ENCODE measurements at places on chromosomes 2 and 18.
A peak's percentile ranks its signal among the peaks of the same experiment; 100 is the strongest.

DNA sequence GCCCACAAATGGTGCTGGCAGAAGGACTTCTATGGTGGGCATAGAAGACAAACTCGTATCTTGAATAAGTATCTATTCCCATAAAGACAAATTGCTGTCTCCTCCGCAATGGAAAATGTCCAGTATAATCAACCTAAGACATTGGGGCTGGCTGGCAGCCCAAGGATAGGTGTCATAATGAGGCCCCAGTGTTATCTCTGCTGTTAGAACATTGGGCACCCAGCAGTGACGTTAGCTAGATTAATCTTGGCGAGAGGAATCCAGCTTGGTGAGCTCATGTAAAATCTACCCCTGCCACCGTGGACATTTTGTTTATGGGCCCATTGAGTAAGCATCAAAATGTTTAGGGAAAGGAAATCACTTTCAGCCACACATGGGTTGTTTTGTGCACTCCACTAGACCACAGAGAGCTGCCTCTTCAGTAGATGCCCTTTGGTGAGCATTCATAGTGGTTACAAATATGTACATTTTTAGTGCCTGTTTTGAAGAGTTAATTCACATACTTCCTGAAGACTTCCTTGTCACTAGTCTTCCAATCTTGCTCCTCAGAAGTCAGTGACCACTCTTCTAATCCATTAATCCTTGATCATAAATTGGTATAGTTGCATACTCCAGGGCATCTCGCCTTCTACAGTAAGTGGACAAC, 48.2 kb upstream of the KDM3A start:
- no peak for DNase-seq

DNA sequence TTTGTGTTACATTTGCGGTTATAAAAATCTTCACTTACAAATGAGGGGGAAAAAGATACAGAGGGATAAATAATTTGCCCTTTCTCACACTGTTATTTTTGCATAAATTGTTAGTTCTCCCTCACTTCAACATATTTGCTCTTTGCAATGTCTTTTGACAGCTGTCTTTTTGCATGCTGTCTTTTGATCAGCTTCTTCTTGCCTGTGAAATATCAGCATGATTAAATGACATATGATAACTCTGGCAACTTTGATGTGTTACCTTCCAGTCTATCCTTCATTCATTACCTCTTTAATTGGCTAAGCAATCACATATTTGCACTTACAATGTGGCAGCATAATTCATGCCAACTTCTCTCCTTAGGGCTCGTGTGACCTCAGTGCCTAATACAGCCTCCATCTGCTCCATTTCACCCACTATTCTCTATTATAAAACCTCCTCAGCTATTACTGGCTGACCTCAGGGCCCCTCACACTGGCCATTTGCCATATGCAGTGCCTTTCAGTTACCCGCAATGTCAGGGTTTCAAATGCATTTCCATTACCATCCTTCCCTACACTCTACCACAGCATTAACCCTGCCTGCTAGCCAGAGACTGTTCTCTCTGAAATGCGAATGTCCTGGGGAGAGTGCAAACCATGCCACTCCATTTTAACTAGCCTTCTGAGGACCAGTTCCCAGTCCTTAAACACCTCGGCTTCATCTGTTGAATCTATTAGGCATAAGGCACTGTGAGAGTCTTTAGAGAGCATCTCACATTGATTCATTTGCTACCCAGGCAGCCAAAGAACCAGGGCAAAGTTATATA, 1056.6 kb upstream of the CHAC2 start:
- no peak for DNase-seq

DNA sequence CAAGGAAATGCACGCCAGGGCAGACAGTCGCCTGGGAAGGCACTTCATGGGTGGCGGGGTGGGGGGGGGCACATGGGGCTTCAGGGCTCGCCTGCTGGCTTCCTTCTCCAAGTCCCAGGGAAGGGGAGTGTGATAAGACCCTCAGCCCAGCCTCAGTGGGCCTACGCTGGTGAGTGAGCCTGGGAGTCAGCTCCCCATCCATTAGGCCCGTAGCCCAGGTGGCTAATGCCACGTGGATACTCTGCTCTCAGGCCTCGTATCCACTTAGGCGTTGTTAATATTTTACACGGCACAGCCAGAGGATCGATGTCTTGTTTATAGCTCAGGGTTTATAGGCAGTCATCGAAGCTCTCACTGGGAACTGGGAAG, 47.1 kb downstream of the KCNIP3 start:
- DNase-seq = no peak

DNA sequence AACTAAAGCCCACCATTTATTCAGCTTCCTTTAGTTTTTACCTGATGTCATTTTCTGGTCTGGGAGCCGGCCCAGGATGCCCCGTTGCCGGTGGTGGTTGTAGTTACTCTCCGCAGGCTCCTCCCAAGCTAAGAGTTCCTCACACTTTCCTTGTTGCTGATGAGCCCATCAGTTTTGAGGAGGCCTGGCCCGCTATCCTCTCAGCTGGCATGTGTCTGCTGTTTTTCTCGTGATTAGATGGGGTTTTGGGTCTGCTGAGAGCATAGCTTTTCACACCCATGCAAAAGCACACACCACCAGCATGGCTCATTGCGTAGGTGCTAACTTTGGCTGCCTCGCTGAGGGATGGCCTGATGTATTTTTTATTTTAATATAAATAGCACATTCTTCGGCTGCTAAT, 72.1 kb downstream of the PSMG2 start:
- DNase-seq = no peak

GRCh38 chr2:95261602-95262001, 12.6 kb upstream of the PROM2 start:
- DNase-seq = no peak

- DNase-seq = no peak
Observed at GRCh38 chr18:11978956-11979355, 2.4 kb upstream of the IMPA2 start.

DNA sequence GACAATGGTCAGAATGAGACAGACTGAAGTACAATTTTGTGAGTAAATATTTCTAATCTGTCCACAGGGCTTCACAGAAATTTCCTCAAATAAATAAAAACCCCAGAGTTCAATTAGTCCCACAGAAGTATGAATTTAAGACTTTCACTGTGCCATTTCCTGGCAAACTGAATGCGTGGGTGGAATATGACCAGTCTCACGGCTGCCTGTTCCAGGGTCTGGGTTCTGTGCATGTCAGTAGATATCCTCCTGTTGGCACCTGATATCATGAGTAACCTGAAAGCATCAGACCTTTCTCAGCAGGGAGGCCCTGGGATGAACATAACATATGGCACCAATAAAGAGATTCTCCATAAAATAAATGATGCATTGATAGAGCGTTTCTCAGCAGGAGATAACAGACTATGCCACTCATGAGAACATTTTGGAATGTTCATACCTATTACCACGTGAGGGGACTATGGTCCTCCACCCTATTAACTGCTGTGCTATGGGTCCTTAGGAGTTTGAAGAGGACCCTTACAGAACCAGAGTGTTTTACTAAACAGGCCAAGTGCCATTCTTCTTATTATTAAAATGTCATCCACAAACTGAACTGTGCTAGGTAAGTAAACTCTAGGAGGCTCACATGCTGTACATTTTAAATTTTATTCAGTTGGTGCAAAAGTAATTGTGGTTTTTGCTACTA, 10.6 kb upstream of the MALL start:
- DNase-seq = peak; percentile 28

DNA sequence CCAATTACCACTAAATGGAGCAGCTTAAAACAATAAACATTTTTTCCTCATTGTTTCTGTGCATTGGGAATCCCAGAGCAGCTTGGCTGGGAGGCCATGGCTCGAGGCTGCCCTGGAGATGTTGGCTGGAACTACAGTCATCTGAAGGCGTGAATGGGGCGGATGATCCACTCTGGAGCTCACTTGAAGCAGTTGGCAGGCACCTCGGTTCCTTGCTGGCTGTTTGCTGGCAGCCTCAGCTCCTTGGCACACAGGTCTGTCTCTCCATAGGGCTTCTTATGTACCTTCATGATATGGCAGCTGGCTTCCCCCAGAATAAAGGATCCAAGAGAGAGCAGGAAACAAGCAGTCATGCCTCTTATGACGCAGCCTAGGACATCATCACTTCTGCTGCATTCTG, 227.0 kb upstream of the COPS8 start:
- no peak for DNase-seq

DNA sequence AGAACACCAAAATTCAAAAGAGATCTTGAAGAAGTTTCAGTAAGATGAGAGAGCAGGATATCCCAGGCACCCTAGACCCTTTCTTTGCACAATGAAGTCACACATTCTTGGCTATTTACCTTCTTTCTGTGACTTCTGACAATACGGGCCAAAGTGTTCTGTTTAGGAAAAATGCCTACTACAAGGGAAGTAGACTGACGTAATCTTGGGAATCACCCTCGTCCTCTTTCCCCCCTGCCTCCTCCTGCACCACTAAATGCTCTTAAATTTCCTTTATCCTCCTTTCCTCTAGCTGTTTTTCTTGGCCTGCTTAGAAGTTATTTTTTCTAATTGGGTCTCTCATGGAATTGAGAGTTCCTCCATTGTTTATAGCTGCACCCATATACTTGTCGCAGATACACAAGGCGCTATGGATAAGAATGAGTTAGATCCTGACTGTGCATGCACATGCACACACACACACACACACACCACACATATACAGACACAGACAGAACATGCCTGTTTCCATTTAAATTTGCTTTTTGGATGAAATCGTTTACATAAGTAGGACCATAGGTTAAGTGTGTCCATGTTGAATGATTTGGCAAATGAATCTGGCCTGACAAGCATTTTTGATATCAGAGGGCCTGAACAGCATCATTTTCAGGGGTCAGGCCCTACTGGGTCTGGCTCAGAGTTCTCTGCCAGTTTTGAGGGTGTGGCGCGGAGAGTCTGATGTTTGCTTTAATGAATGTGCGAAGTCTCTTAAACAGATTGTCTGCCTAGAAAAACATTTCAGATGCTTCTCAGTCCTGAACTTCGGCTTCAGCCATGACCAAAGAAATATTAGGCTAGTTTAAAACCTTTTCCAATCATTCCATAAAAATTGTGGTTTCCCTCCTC, 131.9 kb upstream of the NT5C1B start:
- peak; percentile 53 for DNase-seq

- no peak for DNase-seq
Observed at GRCh38 chr18:78655921-78656320, 323.7 kb upstream of the SALL3 start.

- DNase-seq = no peak
Observed at GRCh38 chr2:41993435-41993925, 54.3 kb upstream of the PKDCC start.

GRCh38 chr2:15300624-15301573, 260.2 kb downstream of the NBAS start:
- DNase-seq = no peak

GRCh38 chr18:70022636-70023035, 75.0 kb upstream of the CD226 start:
- DNase-seq = no peak

DNA sequence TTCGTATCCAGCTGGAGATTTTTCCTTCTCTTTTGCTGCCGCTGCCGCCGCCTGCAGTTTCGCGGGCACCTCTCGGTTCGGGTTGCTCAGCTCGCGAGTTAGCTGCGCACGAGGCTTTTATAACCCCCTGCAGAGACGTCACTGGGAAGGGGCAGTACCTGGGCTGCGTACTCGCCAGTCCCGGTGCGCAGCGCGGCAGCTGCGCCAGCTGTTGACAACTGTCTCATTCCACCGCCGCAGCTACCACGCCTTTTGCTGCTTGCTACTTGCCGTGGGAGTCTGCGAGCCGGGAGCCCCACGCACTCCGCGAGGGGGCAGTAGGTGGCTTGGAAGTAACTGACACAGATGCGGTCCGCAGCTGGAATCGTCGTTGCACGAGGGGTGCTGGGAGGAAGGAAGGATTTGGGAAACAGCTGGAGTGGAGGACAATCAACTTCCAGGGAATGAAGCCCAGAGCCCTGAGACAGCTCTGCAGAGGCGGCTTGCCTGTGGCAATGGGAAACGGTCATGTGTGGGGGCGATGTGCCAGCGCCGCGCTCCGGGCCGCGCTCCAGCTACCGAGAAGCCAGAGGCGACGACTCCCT, at the start of gene TACR1:
Gene TACR1, minus strand, starts transcription at position 93 of the 584 bp plus-strand sequence. CDS start 586 bp downstream, outside the sequence.
- DNase-seq = peak; percentile 74

- no peak for DNase-seq
Observed at GRCh38 chr2:138124521-138124920, 160.2 kb downstream of the HNMT start.

DNA sequence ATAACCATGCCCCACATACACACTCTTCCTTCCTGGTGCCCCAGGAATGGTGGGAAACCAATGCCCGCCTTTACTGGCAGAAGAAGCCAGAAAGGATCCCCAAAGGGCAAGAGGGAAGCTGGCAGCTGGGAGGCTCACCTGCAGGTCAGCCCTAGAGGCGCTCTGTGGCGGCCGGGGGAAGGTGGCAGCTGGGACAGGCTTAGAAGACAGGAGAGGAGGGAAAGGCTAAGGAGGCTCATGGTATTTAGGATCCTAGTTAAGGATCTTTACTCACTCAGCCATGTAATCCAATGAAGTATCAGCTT, 23.8 kb downstream of the ADRA2B start:
- no peak for DNase-seq

- DNase-seq = peak; percentile 30
Observed at GRCh38 chr2:137254052-137254451, 488.7 kb downstream of the THSD7B start.

DNA sequence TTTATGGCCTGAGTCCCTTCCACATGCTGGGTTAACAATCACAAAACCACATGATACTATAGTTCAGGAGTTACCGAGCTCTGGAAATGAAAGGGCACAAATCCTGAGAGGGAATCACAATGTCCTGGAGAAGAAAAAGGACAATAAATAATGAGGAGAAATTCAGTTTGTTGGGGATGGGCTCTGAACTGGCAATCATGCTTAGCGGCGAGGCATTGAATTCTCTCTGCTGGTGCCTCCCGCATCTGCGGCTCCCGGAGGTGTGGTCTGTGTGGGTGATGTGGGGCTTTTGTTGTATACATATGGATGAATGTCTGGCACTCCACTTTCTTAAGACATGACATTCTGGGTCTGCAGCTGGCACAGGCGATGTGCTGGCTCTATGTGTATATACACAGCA, 46.1 kb downstream of the NRP2 start:
- no peak for DNase-seq

- DNase-seq = peak; percentile 59
Observed at GRCh38 chr2:102806250-102806837, 44.5 kb downstream of the TMEM182 start.

GRCh38 chr2:102437122-102437521, 14.2 kb downstream of the IL18RAP start:
- no peak for DNase-seq

- no peak for DNase-seq
Observed at GRCh38 chr18:79516441-79516931, 120.8 kb downstream of the NFATC1 start.

GRCh38 chr2:238220892-238221521, 17.5 kb upstream of the ILKAP start:
- peak; percentile 76 for DNase-seq

All from EH (cell line).